ENCODE measurements at places on chromosomes 2 and 18.

GRCh38 chr2:139271149-139271548, 491.0 kb upstream of the NXPH2 start:
- DNase-seq: no peak

DNA sequence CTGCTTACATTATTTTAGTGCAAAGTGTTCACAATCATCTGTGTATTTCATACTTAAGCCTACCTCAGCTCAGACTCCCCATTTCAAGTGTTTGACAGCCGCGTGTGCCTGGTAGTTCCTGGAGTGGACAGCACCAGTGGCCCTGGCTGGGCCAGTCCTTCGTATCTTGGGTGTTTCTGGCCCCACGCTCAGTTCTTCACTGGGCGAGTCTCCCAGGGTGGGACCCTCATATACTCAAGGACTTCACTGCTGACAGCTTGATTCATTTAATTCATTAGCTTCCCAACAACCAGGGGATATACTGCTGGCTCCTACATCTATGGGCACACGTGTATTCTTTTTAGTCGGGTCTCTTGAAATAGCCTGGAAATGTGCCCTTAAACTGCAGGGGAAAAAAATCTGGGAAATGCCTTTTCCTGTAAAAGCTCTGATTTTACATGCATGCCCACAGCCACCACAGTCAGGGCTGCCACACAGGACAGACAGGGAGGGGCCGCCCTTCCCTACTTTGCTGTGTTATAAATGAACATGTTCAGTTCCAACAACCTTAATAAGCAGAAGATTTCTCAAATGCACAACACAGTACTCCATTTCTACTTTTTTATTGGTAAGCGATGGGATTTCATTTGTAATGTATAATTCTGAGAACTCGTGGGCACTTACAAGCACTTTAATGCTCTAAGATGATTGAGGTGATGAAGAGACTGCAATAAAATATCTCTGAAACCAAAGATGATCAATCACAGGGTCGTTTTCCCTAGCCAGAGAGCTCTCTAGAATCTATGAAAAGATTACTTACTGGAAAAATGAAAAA, 205.5 kb upstream of the REV1 start:
- no peak for DNase-seq

DNA sequence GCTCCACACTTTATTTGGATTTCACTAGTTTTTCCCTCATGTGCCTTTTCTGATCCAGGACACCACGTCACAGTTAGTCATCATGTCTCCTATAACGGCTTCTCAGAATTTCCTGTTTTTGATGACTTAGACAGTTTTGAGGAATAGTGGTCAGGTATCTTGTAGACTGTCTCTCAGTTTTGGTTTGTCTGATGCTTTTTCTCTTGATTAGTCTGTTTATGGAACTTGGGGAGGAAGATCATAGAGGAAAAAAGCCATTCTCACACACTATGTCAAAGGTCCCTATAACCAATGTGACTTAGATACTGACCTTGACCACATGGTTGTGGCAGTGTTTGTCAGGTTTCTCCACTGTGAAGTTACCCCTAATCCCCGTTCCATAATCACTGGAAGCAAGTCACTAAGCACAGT, 89.0 kb downstream of the RAPH1 start:
- DNase-seq: no peak

DNA sequence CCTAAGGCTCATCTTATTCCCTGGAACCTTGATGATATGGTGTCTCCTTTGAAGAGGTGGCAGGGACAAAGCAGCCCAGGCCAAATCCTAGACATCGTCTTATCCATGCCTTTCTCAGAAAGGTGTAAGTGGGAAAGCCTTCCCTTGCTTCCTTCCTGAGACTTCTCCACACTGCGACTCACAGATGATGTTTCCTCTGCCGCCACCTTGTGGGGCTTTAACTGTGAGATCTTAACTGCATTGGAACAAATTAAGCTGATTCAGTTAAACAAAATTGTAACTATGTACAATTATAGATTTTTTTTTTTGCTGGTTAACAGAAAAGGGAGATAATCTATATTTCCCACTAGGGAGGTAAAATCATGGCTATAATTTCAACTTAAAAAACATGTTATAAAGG, 10.0 kb upstream of the GCA start:
- DNase-seq: no peak

DNA sequence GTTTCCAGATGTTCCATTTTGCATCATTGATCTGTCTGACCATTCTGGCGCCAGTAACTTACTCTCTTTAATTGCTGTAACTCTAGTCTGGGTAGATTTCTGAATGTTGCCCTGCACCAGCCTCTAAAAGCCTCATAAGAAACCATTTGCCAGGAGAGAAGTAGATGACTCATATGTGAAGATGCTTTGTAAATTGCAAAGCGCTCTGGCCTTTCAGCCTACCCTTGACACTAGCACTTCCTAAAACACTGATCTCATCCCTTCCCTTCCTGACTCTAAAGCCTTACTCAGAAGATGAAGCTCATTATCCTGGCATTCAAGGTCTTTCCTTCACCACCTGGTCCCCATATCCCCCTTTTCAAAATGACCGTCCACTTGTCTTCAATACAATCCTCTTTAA, 193.2 kb upstream of the MEX3C start:
- no peak for DNase-seq

GRCh38 chr2:55112229-55113031, 62.2 kb upstream of the RTN4 start:
- no peak for DNase-seq

DNA sequence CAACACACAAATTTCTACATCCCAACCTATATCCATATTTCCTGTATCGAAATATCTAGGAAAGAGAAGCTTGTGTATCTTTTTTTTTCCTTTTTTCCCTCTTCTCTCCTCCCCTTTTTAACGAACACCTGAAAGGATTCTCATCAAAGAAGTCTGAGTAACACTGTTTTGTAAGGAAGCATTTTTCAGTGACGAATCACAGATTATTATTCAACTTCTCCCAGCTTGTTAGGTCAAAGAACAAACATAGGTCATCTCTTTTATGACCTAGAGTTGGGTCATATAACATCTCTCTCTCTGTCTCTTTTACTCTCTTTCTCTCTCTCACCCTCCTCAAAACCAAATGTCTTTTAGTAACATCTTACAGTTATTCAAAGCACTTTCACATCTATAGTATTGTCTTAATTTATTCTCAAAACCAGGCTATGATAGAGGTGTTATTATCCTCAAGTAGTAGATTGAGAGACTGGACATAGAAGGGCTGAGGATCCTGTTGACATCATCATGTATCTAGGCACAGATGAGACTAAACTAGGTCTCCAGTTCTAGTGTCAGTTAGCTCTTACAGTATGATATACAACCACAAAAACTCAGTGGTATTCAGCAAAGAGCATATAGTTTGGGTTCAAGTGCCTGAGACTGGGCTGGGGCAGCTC, 80.1 kb upstream of the SPOPL start:
- DNase-seq: no peak

- no peak for DNase-seq
These were observed 8.7 kb upstream of the RPRD1A start for GRCh38 chr18:36075862-36076587.
